Metanephros (tissue), 2 donors: ENCODE measurements at places on chromosomes 5 and 9. TPM values are rescaled to one million over a fixed set of nuclear protein-coding genes. Genes with fewer than 3 reads are reported as not detected.

The TUT7 gene
- 22.2 TPM for total RNA-seq

The CMBL gene
- total RNA-seq: 40.2 TPM

The GFI1B gene
- 2.0 TPM for total RNA-seq

The PPP1R26 gene
- 24.2 TPM for total RNA-seq

The OR1Q1 gene
- not detected for total RNA-seq

The SPATA9 gene
- total RNA-seq: 0.53 TPM

The PPWD1 gene
- total RNA-seq: 59.8 TPM

The ZDHHC11B gene
- 3.0 TPM for total RNA-seq

The EPB41L4A gene
- total RNA-seq: 33.3 TPM

The ERCC8 gene
- total RNA-seq: 19.9 TPM

The CORO2A gene
- 1.4 TPM for total RNA-seq

The CDX1 gene
- total RNA-seq: 0.18 TPM

The ALDOB gene
- 168 TPM for total RNA-seq

The FSTL4 gene
- 2.6 TPM for total RNA-seq

The GFM2 gene
- 47.5 TPM for total RNA-seq

The TSSK1B gene
- total RNA-seq: 0.70 TPM

The TEX48 gene
- total RNA-seq: not detected

The PCDHA10 gene
- 1.2 TPM for total RNA-seq

The TMEM215 gene
- total RNA-seq: 0.88 TPM

The FBP2 gene
- total RNA-seq: 26.9 TPM

The PPP3R2 gene
- total RNA-seq: 0.23 TPM

The UTP15 gene
- 18.8 TPM for total RNA-seq

The SLC1A1 gene
- 12.2 TPM for total RNA-seq

The QRFP gene
- total RNA-seq: not detected

The TLX3 gene
- not detected for total RNA-seq

The ADAMTS2 gene
- total RNA-seq: 32.0 TPM

The MORN5 gene
- 1.6 TPM for total RNA-seq

The SLIT3 gene
- total RNA-seq: 40.6 TPM

The NTRK2 gene
- total RNA-seq: 66.0 TPM

The C1QTNF3 gene
- 60.7 TPM for total RNA-seq

The TRIM7 gene
- total RNA-seq: 5.5 TPM

The C7 gene
- 392 TPM for total RNA-seq

The IL4 gene
- total RNA-seq: not detected

The LURAP1L gene
- total RNA-seq: 32.5 TPM

The NFIB gene
- total RNA-seq: 42.0 TPM

The RETREG1 gene
- 41.3 TPM for total RNA-seq

The SLC6A19 gene
- total RNA-seq: 33.0 TPM

The HAND1 gene
- not detected for total RNA-seq

The FAM78A gene
- 10.6 TPM for total RNA-seq

The SHB gene
- 21.2 TPM for total RNA-seq

The DMRT3 gene
- 0.58 TPM for total RNA-seq
